Epithelial cell of esophagus (primary cell): ENCODE measurements at places on chromosomes 5 and 9.

- no peak for DNase-seq
Observed at GRCh38 chr5:143182106-143182505, 221.4 kb downstream of the NR3C1 start.

- peak; percentile 92 for DNase-seq
Observed at GRCh38 chr5:78530342-78531096, 118.1 kb downstream of the LHFPL2 start.

DNA sequence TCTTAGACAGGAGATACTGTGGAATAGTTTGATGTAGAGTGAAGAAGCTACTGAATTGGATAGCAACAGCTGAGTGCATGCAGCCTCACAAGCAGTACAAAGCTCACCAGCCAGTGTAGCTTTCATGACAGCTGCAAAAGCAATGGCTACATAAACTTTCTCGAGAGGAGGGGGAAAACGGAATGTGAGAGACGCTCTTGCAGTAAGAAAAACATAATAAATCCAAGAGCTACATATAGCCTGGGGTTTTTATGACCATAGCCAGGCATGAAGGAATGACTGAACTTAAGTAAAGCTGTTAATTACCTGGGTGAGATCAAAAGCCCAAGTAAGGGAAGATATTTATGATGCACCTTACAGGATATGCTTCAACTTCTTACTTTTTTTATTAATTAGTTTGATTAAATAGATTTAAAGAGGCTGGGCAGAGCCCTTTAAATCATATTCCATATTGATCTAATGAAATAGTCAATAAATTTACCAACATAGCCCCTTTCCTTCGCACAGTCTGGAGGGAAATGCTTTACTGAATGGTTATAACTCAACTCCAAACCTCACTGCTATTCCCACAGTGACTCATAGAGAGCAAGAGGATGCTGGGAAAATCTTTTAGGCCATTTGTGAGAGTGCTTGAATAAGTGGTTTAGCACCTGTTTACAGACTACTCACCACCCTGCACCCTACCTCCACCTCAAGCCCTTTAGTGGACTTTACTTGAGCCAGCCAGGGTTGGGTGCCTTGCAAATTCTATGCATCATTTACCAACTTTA, 407.2 kb upstream of the CLINT1 start:
- no peak for DNase-seq

DNA sequence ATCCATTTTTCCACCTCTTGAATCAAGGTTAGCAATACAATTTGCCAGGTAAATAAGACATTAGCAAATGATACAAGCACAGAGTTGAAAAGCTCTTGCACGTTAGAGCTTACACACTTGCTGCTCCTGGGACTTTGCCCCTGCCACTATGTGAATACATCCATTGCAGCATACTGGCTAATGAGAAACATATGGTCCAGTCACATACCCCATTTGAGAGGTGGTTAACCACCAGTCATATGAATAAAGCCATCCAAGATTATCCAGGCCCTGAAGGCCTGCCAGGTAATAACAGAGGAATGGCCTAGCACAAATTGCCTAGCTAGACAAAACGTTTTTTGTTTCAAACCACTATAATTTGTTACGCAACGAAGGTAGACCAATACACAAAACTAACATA, 45.8 kb upstream of the FTMT start:
- no peak for DNase-seq

GRCh38 chr9:109640580-109641371, 139.2 kb upstream of the PALM2AKAP2 start:
- DNase-seq: peak; percentile 11

DNA sequence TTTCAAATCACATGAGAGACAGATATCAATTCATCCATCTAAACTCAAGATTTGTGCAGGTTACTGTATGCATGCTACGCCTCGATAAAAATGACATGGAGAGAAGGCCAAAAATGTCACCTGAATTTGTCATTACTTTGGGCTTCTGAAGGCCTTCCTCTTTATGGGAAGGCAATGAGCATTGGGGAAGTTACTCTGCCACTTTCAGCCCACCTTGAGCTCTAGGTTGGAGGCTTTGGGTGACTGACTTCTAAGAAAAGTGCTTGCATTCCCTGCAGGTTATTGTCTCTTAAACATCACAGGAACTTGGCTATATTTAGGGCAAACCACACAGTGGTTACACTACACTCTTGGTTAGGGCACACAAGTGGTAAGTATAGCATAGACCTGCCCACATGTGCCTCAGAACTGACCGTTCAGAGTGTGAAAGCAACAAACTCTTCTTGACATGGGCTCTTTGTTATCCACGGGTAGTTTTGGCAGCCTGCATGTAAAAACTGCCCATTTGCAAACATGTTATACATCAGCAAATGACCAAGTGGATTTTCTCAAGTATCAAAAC, 169.5 kb downstream of the ZNF608 start:
- DNase-seq: no peak

GRCh38 chr9:112174222-112174964, 704 bp downstream of the SUSD1 start:
- DNase-seq: peak; percentile 55

- no peak for DNase-seq
Observed at GRCh38 chr5:10520706-10521105, 43.2 kb upstream of the ANKRD33B start.

- DNase-seq: peak; percentile 27
Observed at GRCh38 chr5:161230221-161230620, 316.3 kb downstream of the GABRB2 start.

DNA sequence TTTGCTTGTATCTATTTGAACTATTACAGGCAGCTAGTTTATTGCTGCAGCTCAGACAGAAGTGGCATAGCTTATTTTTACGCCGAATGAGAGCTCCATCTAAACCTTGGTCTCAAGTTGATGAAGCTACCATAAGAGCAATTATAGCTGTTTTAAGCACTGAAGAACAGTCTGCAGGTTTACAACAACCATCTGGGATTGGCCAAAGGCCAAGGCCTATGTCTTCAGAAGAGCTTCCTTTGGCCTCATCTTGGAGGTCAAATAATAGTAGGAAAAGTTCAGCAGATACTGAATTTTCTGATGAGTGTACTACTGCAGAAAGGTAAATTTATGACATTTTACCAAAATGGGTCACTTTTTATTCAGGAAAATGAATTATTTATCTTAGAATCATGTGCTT, 67.9 kb downstream of the YTHDC2 start:
- no peak for DNase-seq

- DNase-seq: peak; percentile 80
Observed at GRCh38 chr5:43773478-43773844, 170.5 kb downstream of the NNT start.

DNA sequence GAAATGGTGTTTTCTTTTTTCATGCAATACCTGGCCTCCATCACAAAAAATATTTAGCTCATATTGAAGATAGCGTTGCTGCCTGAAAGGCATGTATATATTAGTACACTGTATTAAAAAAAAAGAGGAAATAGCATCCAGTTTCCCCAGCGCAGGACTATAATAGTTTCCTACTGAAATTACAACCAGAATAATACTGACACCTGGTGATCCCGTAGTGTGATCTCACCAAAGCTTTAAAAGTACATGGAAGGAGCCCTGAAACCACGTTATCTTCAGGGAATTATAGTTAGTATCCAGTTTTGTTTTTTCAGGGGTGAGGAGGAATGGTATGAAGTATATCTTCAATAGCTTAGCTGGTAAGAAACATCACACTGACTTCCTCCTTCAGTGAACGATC, 264.9 kb downstream of the CD180 start:
- DNase-seq: no peak

- no peak for DNase-seq
Observed at GRCh38 chr9:109411069-109411761, 86.9 kb downstream of the PTPN3 start.

- peak; percentile 68 for DNase-seq
Observed at GRCh38 chr5:133552925-133553525, 59.3 kb downstream of the FSTL4 start.

- peak; percentile 42 for DNase-seq
Observed at GRCh38 chr9:22645893-22646292, 199.3 kb downstream of the DMRTA1 start.

DNA sequence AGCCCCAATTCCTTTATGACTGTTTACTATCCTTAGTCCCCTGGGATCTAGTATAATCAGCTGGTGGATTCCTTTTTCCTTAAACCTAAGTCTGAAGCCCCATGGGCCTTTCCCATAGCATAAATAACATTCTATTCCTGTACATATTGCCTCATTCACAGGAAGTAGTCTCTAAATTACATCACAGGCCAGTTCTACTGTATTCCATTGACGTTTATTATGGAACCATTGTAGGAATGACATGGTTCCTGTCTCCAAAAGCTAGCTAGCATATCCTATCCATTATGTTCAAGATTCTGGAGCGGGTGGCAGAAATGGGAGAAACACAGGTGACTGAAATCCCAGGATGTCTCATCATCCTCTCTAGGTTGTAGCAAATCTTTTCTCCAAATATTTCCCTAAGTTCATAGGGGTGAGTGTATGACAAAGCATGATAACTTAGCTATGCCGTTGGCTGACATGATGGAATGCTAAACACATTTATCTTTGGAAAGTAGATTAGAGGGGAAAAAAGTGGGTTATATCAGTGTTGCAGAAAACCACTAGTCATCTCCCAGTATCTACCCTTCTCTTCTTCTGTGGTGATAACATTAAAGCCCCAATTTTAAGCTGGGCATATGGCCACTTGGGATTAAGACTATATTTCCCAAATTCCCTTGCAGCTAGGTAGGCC, 140.1 kb downstream of the FGF1 start:
- no peak for DNase-seq

GRCh38 chr9:125337236-125337635, 75.6 kb downstream of the GAPVD1 start:
- no peak for DNase-seq

- DNase-seq: peak; percentile 81
Observed at GRCh38 chr5:16467363-16468219, 2.0 kb upstream of the ZNF622 start.

DNA sequence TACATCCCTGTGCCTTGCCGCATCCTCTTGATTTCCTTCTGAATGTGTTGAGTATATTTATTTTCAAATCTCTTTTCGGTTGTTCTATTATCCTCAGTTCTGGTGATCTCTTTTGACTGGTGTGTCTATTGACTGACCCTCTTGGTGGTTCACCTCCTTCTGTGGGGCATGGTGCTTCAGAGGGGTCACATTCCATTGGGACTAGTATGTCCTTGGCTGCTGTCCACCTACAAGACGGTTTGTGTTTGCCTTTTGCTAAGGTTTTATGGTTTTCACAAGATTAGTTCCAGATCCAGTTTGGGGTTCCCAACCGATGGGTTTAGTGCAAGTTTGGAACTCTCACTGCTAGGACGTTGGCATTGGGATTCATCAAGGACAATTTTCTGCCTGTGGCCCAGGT, 66.6 kb downstream of the PHF2 start:
- no peak for DNase-seq

- DNase-seq: peak; percentile 71
Observed at GRCh38 chr5:180785794-180786221, 16.8 kb downstream of the MGAT1 start.

DNA sequence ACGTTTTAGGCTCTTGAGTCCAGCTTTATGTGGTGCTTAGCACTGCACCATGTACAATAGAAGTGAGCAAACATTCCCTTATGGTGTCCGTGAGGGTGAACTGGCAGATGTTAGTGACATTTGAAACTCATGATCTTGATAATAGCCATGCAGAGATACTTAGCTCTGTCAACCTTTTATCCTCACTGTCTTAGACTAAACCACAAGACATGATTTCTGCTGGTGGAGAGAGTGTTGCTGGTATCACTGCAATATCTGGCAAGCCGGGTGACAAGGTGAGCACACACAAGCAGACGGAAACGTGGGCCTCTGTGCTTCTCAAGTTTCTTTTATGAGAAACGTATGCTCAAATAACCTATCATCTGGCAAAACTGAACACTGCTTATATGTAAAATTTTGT, 68.4 kb downstream of the CAST start:
- DNase-seq: no peak

- no peak for DNase-seq
Observed at GRCh38 chr9:87243602-87244001, 254.1 kb upstream of the DAPK1 start.

DNA sequence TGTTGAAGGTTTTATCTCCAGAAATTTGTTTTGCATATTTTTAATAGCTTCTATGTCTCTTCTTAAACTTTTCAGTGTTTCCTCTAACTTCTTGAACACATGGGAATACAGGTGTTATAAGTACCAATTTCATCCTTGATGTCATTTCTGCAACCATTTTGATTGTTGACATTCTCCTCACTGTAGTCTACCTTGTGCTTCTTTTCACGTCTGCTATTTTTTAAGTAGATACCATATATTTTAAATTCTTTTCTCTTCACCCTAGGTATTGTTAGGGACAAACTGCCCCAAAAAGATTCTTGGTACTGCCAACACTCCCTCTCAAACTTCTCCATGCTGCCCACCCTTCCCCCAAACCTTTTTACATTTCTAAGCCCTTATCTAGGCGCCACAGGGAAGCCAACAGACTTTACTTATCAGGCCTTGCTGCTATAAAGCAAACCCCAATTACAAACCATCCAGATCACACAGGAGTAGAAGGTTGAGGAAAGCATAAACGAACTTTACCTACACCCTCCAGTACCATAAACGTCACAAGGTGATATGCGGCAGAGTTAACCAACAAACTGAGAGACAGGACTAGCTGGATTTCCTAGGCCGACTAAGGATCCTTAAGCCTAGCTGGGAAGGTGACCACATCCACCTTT, 1165.3 kb downstream of the TAF11L14 start:
- no peak for DNase-seq
